Stimulated activated CD8-positive, alpha-beta memory T cell treated with anti-CD3 and anti-CD28 coated beads, Interleukin-7, amount 100 ng/mL, for 4 hours (primary cell): ENCODE measurements at places on chromosomes 7 and 10.

DNA sequence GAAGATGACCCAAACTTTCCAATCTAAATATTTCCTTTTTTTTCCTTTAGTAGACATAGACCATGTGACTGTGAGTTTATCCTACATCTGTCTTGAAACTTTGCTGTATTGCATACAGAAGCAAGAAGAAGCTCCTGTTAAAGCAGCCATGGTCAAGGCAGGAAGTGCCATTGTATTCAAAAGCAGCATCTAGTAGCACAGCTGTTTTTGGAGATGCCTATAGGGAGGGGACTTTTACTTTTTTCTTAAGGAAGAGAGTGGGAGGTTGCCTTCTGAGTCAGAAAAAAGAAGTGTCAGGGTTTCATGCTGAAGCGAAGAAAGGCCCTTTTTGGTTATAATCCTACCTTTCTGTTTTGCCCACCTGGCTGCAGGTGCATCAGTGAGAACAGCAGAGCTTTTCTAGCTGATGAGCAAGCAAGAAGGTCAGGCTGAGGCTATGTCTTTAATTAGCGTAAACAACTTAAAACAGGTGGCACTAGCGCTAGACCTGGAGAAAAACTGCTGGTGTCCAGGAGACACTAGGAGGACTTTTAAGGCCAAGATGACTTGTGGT lies 234.1 kb upstream of the AGK start:
- no peak for DNase-seq

DNA sequence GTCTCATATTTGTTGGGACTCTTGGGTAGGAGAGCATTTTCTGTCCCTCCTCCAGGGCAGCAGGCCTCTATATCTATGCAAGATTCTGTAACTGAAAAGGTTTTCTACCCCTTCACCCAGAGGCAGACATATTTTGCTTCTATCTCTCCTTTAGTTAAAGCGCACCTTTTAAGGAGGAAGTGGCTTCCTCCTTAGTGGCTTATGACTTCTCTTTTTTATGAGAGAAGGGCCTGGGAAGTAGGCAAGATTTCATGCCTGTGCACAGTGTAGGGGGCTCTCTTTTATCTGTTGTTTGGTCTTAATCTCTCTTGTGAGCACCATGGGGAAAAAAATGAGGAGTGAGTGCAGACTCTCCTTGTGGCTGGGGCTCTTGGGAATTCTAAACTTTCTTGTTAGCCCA lies 122.1 kb downstream of the LRMDA start:
- no peak for DNase-seq

GRCh38 chr7:3019801-3020200 lies 23.9 kb downstream of the CARD11 start:
- no peak for DNase-seq

DNA sequence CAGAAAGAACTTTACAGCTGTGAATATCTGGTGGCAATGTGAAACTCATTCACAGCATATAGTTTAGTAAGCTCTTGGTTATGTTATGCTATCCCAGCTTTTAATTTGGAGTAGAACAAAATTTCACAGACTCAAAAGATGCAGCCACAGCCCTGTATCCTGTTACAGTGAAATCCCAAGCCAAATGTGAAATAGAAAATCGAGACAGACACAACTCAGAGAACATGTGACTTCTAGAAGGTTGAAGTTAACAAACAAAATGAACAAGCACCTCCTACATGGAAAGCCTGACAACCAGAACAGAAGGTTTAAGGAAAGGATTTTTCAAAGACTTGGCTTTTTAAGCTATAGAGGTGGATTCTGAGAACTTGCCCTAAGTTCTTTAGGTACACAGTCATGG lies 39.6 kb downstream of the JAZF1 start:
- DNase-seq = no peak

DNA sequence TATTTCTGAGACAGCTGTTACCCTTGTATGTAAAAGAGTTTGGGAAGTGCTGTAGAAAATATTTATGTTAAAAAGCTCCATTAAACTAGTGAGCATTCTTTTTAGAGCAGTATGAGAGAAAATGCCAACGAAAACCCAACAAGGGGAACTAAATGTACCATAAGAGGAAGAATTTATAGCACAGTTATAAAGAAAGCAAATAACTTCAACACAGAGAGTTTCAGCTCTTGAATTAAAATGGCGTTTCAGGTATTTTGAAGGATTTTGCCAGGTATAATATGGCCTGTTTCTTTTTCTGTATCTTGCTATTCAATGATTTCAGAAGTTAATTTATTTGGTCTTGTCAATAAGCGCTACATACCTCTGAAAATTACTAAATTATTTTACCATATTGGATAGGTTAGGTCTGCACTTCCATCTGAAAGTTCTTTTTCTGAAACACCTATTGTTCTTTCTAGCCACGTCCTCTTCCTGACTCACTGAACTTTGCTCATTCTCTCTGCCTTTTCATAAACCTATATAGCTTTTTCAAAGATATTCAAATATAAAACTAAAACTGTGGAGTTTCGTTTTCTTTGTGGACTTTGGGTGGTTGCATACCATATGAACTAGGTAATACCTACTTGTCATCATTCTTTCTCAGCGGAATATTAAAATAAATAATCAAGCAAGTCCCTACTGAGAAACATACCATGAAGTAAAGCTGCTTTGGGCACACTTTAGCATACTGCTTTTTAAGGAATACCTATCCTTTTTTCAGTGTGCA lies 136.1 kb downstream of the SEMA3A start:
- DNase-seq = no peak

DNA sequence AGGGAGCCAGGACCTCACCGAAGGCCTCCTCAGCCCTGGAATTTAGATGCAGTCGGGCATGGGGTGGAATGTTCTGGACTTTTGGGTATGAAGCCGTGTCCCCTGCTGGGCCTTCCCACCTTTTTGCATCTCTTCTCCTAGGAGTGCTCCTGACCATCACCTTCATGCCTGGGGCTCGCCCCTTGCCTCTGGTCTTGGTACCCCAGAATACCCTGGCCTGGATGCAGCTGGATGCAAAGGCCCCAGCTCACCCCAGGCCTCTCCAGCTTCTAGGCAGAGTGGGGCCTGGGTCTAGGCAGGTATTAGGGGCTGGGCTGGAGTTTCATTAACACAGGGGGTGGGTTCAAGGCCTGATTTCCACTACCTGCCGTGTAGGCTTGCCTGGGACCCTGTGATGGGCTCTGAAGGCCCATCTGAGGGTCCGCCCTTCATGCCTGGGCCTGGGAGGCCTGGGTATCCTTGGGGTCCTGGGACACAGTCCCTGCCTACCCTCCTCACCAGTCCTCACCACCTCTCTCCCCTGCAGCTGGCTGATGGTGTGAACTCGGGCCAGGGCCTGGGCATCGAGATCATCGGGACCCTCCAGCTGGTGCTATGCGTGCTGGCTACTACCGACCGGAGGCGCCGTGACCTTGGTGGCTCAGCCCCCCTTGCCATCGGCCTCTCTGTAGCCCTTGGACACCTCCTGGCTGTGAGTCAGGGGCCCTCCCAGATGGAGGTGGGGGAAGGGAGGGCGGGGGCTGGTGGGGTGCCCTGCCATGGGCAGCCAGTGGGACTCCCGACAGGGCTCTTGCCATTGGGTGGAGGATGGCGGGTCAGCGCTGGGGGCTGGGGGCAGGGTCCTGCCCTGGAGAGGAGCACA lies 10.1 kb downstream of the AQP1 start:
- DNase-seq = no peak

- DNase-seq = no peak
These were observed 185.5 kb downstream of the BMPER start for GRCh38 chr7:34090816-34091215.

GRCh38 chr10:103558911-103559310 lies 65.4 kb downstream of the NEURL1 start:
- no peak for DNase-seq

DNA sequence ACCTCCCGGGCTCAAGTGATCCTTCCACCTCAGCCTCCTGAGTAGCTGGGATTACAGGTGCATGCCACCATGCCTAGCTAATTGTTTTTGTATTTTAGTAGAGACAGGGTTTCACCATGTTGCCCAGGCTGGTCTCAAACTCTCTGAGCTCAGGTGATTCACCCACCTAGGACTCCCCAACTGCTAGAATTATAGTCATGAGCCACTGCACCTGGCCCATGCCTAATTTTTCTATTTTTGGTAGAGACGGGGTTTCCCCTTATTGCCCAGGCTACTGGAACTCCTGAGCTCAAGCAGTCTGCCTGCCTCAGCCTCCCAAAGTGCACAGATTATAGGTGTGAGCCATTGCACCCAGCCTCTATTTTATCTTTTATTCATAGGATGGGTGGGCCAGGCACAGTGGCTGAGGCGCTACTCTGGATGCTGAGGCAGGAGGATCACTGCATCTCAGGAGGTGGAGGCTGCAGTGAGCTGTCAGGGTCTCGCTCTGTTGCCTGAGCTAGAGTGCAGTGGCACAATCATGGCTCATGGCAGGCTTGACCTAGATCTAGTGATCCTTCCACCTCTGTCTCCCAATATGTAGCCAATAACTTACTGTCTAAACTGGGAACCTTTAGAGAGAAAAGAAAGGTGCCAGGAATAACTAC lies 31.3 kb upstream of the STOX1 start:
- DNase-seq = no peak

DNA sequence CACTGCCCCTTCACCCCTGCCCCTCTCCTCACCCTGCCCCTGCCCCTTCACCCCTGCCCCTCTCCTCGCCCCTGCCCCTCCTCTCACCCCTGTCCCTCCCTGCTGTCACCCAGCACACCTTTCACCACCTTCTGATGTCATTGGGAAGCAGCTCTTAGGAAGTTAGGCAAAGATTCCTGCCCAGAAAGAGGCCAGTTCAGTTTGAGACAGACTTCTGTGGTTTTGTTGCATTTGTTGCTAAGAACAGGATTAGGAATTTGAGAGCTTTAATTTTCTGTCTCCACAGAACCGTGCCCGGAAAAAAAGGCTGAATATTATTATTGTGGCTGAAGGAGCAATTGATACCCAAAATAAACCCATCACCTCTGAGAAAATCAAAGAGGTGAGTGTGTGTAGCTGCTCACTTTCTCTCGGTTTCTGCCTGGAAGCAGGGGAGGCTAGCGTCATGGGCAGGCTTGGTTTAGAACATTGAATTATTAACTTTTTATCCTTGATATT lies 39.6 kb downstream of the PFKP start:
- DNase-seq = no peak

DNA sequence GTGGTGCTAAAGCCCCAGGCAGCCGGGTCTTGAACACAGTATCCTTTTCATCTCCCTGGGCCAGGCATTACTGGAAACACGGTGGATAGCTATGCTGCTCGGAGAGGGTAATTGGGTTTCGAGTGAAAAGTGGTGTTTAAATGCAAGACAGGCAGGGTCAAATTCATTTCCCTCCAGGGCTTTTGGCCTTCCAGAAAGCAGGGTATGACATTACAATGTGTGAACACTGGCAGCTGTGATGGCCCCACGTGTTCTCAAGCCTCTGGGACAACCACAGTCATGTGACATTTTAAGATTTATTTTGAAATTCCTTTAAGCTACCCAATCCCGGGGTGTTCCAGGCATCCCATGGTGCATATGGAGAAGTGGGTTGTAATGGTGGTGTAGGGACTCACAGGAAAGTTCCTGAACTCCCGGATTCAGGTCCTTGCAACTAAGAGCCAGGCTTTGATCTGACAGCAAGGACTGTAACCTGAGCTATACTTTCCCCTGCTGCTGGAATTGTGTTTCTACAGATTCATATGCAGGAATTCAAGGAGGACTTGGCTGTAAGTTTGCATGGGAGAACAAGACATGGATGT lies 46.8 kb downstream of the INSYN2A start:
- no peak for DNase-seq

DNA sequence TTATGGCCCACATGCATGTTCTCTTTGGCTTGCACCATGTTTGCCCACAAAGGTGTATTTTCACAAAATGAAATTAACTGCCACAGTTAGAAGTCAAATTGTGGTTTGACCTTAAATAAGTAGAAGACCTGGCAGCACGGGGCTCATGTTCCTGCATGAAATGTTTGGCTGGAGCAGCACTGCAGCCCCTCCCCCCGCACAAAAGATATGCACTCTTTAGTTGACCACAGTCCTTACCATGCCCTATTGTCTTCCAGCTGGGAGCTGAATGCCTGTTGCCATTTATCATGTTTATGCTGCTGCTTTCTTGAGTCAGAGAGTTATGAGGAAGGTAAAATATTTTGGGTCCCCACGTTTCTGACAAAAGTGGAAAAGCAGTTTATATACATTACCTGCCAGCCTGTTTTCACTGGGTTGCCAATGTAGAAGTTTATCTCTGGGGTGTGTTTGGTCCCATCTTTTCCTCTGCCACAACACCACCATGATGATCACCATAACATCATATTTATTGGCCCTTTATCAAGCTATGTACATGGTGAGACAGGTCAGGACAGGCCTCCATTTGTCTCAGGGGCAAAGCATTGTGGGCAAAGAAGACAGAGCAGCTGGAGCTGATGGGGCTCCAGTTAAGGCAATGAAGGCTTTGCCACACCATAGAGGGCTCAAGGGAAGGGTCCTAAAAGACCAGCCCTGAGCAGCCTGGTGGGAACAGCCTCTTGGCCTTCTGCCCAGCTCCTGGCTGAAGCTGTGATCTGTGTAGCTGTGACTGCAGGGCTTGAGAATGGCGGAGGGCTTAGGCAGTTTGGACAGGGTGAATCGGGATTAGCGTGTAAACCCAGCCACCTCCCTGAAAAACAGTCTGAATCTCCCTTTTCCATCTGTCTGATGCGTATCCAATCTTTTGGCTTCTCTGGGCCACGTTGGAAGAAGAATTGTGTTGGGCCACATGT lies 5.4 kb downstream of the PRF1 start:
- DNase-seq = no peak

DNA sequence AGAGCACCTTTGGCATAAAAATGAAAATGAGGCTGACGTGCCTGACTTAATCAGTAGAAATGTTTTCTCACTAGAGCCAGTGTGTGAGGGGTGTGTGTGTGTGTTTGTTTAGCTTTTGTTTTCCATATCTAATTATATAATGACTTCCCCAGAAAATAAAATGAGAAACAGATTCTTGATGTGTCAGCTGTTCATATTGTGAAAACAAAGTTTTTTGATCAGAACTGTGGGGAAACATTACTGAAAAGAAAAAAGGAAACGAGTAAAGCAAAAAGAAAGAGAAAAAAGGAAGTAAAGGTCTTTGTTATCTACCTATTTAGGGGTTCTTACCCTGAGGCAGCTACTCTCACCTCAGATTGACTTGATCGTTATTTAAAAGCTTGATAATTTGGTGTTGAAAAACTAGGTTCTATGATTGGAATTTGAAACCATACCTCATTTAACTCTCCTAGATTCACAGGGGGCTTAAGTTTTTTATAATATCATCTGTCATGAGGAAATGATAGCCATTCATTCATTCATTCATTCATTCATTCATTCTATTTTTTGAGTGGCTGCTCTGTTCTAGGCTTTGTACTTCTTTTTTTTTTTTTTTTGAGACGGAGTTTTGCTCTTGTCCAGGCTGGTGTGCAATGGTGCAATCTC lies 58.0 kb downstream of the CREM start:
- DNase-seq = no peak
